Stimulated activated naive CD4-positive, alpha-beta T cell treated with Interleukin-2 at 50 U/mL for 16 hours (primary cell): ENCODE measurements at places on chromosomes 1 and 21.

DNA sequence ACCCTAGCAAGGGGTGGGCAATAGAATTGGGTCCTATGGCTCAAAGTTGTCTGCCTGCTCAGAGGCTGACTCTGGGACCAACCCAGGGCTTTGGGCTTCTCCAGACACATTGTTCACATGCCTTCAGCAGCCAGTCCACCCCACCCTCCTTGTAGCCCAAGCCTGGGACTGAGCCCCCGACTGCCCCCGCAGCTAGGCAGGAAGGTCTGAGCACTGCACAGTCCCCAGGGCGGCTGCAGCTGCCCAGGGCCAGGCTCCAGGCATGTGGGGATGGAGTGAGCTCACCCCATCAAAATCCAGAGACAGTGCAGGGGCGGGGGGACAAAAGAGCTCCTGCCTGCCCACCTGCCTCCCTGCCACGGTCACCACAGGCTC, 35.6 kb downstream of the HSPG2 start:
- DNase-seq: no peak

DNA sequence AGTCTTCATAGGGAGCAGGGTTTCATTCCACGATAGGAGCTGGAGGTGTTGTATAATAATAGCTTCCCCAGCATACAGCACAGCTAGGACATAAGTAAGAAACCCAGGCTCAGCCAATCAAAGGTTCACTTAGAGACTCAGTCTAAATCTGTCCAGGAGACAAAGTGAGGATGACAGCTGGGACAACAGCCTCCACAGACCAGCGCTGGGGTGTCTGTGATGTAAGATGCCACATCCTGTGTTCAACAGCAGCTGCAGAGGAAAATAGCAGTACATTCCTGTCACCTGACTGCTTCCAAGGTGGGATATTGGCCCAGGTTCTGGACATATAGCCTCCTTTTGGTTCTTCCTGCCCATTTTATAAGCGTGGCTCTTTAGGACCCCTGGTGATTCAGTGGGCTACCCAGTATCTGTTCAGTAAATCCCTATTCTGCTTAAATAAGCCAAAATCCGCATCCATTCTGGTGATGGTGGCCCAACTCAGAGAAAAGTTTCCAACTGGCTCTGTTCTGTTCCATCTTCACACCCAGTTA, 176.8 kb upstream of the SYT6 start:
- no peak for DNase-seq

DNA sequence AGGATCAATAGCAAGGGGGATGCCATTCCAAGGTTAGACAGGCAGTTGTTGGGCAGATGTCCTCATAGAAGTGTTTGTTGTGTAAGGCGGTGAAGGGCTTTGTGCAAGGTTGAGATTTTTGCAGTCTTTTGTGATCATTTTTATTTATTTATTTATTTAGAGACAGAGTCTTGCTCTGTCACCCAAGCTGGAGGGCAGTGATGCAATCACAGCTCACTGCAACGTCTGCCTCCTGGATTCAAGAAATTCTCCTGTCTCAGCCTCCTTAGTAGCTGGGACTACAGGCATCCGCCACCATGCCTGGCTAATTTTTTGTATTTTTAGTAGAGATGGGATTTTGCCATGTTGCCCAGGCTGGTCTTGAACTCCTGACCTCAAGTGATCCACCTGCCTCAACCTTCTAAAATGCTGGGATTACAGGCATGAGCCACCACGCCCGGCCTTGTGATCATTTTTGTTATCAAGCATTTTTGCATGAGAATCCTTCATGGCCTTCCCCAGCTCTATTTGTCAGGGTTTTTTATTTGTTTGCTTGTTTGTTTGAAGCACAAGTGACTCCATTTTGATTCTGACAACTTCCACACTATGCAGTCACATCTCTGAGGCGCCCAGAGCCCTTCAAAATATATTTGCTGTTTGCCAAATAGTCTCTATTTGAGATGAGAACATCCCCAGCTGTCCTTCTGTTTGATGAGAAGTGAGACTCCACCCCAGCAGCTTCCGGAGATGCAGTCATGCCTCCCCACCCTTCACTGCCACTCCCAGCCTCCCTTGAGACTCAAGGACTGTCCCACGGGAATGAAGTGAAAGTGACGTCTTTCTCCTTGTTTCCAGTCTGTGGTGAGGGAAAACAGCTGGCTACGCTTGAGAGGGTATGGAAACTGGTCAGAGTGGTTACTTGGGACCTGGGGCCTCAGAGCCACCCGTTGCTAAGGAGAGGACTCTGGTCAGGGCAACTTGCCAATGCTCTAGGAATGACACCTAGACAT, 38.0 kb downstream of the TMEM50B start:
- DNase-seq: no peak

GRCh38 chr1:92486251-92487077, at the start of gene GFI1:
Gene GFI1 (minus strand): TSS chr1:92486925. CDS start chr1:92483487, 3,438 bp downstream.
- DNase-seq: peak; percentile 74

DNA sequence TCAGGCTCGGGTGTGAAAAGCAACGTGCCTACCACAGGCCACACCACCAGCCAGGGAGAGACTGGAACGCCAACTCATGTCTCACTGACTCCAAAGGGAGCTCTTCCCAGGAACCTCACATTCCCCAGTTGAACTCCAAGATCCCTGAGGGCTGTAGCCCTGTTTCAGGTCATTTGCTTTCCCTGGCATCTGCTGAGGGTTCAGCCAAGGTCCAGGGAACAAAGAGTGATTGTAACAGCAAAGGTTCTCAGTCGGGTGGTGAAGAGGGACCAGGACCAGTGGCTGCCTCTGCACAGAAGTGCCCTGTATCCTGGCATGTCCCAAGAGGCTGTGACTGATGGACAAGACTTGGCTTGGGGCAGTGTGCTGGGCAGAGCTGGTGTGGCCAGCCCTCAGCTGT, 42.8 kb downstream of the GRIK3 start:
- no peak for DNase-seq

DNA sequence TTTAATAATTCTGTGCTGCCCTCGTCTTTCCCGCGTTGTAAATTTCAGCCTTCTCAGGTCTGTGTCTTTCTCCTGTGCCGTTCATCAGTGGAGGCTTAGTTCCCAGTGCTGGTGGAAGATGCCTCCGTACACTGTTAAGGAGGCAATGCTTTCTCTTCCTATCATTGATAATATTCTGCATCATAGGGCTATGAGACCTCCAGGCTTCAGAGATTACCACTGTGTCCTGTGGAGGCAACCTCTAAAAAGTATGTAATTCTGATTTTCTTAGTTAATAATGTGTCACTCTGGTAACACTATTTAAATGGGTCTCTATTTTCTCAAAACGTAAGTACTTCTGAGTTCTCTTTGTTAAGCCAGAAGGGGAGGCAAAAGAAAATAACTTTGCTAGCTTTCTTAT, 538.3 kb downstream of the SMYD3 start:
- DNase-seq: no peak

DNA sequence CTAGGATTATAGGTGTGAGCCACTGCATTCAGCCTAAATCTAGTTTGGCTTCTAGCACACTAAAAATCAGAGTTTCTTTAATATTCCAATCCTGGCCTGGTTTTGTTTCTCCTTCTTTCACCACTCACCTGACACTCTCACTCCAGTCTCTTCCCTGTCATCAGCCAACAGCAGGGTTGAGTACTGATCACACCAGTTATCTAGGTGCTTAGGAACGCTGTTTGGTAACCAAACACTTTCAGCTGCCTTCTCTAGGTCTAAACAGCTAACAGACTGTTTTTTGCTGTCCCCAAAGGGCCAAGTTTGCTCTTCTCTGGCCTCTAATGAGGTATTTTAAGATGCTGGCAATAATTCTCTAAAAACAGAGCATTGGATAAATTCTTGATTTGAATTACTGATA, 17.7 kb upstream of the FRRS1 start:
- DNase-seq: no peak

- DNase-seq: no peak
Observed at GRCh38 chr1:160129046-160129445, 13.5 kb downstream of the ATP1A2 start.

- peak; percentile 66 for DNase-seq
Observed at GRCh38 chr1:30801771-30802198, 44.2 kb upstream of the LAPTM5 start.

- no peak for DNase-seq
Observed at GRCh38 chr1:1782399-1783221, 4.3 kb upstream of the NADK start.

- DNase-seq: no peak
Observed at GRCh38 chr1:48738356-48738755, 38.3 kb downstream of the BEND5 start.

- no peak for DNase-seq
Observed at GRCh38 chr1:24102961-24103360, 9.0 kb downstream of the MYOM3 start.

- no peak for DNase-seq
Observed at GRCh38 chr1:157132616-157133167, 5.5 kb downstream of the ETV3 start.

DNA sequence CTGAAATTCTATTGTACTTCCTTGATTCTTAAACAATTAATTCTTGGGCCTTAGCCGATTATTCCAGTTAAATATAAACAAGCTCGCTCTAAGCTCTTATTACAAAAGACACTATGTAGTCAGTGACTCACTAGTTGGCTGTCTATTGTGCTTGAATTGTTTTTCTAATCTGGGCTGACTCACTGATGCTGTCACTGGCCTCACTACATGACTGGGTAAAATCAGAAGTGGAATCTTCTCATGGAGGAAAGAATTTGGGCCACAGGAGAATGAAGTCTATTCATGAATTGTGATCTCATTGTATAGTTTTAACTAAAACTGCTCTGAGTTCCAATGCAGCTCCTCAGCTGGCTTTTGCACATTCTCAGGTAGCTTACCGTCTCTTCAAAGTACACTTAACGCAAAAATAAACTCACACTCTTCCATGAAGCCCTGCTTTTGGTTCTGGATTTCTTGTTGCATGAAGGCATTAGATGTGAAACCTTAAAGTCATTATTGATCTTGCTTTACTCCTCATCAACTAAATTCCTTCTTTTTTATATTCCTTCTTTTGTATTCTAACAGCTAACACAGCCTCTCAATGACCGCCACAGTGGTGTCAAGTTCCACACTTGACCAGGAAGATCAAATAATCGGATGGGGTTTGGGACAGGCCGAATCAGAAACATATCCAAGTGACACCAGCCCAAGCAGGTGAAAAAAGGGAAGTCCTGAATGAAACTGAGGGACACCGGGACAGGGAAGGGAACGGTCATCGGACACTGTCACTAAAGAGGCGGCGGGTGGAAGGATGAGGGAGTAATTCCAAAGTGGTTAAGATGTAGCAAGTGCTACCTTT, 80.9 kb upstream of the LBR start:
- DNase-seq: no peak

GRCh38 chr1:177915641-177916040, 54.2 kb downstream of the SEC16B start:
- no peak for DNase-seq

- DNase-seq: no peak
Observed at GRCh38 chr1:205667909-205668643, 12.2 kb downstream of the SLC45A3 start.

- DNase-seq: peak; percentile 28
Observed at GRCh38 chr1:169312084-169312954, 55.3 kb downstream of the NME7 start.

- DNase-seq: no peak
Observed at GRCh38 chr1:2999138-2999537, 22.1 kb upstream of the ACTRT2 start.

DNA sequence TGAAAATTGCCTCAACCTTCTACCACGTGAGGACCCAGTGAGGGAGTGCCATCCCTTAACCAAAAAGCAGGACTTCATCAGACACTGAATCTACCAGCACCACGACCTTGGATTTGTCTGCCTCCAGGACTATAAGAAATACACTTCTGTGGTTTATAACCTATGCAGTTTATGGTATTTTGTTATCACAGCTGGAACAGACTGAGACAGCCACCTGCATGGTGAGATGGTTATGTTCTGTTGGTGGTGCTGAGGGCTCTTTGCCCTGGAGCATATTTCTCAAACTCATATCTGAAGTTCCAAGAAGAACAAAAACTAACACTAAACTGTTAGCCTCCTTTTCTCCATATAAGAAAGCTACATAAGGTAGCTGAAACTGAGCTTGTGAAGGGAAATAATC, 69.8 kb upstream of the RGS18 start:
- no peak for DNase-seq

- no peak for DNase-seq
Observed at GRCh38 chr1:49995734-49996133, 28.0 kb downstream of the AGBL4 start.

GRCh38 chr1:11967028-11967547, 13.2 kb upstream of the MFN2 start:
- no peak for DNase-seq

DNA sequence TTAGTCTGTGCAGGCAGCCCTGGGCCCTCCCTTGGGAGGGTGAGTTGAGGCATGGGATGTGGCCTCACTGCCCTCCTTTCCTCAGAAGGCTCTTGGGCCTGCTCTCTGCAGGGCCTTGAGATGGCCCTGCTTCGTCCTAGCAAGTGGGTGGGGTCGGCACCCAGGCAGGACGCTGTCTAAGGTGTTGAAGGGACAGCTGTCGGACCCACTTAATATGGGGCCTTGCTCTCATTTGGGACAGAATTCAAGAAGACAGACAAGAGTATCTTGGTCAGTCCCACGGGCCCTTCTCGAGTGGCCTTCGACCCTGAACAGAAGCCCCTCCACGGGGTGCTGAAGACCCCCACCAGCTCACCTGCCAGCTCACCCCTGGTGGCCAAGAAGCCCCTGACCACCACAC, 26.0 kb upstream of the PDXK start:
- DNase-seq: no peak

GRCh38 chr1:175848329-175848728, 104.9 kb upstream of the TNR start:
- DNase-seq: no peak

GRCh38 chr1:238653693-238654321, 732.6 kb upstream of the CHRM3 start:
- no peak for DNase-seq

GRCh38 chr1:156525071-156525501, 24.5 kb upstream of the MEF2D start:
- DNase-seq: no peak

- no peak for DNase-seq
Observed at GRCh38 chr21:25079053-25079452, 528.2 kb downstream of the MRPL39 start.

GRCh38 chr1:101137144-101138126, 99.4 kb upstream of the S1PR1 start:
- no peak for DNase-seq

- no peak for DNase-seq
Observed at GRCh38 chr1:206657751-206658150, 22.4 kb downstream of the DYRK3 start.

GRCh38 chr1:172704001-172704400, 45.1 kb downstream of the FASLG start:
- DNase-seq: no peak

GRCh38 chr1:19552291-19553010, 67.1 kb upstream of the CAPZB start:
- no peak for DNase-seq

DNA sequence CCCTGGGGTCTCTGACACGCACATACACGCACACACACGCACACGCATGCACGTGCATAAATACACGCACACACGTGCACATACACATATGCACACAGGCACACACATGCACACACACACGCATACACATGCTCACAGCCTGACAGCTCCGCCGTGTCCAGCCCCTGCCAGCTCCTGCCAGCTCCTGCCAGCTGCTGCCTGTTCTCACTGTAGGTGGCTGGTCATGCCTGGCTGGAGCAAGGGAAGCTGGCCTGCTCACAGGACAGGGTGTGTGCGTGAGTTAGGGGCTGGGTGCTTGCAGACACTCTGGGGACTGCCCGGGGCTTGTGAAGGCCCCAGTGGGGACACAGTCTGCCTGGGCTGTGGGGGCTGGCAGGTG, 4.9 kb downstream of the PLCH2 start:
- no peak for DNase-seq

GRCh38 chr1:91406773-91407389, 2.2 kb upstream of the HFM1 start:
- DNase-seq: no peak
